Activated CD4-positive, alpha-beta T cell treated with anti-CD3 and anti-CD28 coated beads for 24 hours (primary cell): ENCODE measurements at places on chromosomes 11 and 22.

- DNase-seq, result no peak
Measured at GRCh38 chr22:46256358-46256958, 6.4 kb upstream of the CDPF1 start.

GRCh38 chr11:57402188-57403002 is 11.9 kb upstream of the PRG2 start:
- no peak for DNase-seq

DNA sequence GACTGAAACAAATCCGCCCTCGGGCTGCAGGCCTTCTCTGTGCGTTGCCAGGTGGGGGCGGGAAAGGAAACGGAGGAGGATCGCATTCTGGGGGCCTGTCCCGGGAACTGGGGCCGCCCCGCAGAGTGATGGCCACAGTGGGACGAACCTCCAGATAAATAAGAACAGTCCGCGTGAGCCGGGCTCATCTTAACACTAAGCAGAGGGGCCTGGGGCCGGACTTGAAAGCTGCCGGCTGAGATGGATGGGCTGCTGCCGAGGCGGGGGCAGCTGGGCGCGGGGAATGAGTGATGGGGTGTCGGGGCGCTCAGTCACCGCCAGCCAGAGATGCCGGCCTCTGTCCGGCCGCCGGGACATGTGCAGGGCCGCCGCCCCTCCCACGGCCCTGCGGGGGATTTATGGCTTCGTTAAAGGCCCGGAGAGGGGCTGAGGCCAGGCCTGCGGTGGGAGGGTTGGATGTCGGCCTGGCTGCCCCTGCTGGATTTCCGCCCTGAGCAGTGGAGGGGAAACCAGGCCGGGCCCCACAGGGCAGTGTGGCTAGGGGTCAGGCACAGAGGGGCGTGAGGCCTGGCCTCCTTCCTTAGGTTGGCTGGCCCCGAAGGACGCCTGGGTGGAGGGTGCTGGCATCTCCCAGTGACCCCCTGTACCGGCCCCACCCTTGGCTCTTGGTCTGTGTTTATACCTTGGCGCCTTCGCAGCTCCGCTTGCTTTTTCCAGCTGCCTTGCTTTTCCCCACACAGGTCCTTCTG is 45.3 kb upstream of the CD82 start:
- DNase-seq, result no peak

- no peak for DNase-seq
Measured at GRCh38 chr22:31046539-31047226, 34.4 kb upstream of the SMTN start.
